ENCODE measurements at places on chromosomes 6 and 20. TPM values are rescaled to one million over a fixed set of nuclear protein-coding genes. Genes with fewer than 3 reads are reported as not detected.

Gene WFDC10B
- not detected for total RNA-seq

Gene ANKRD60
- total RNA-seq = not detected

Gene OGFR
- total RNA-seq = 63.2 TPM

Gene MYT1
- total RNA-seq = not detected

Gene BTNL2
- not detected for total RNA-seq

Gene MRAP2
- total RNA-seq = 0.39 TPM

Gene WFDC5
- total RNA-seq = not detected

Gene EFCAB8
- not detected for total RNA-seq

Gene LAMA2
- 0.59 TPM for total RNA-seq

Measured in mammary microvascular endothelial cell (primary cell).